Activated effector memory CD4-positive, alpha-beta T cell treated with anti-CD3 and anti-CD28 coated beads, Interleukin-2, amount 50 U/mL, for 16 hours (primary cell): ENCODE measurements at places on chromosomes 11 and 22.

- no peak for DNase-seq
These were observed 538.8 kb upstream of the B3GAT1 start for GRCh38 chr11:134950692-134951304.

GRCh38 chr11:122649116-122649515 is 6.4 kb upstream of the UBASH3B start:
- no peak for DNase-seq

- DNase-seq = peak; percentile 86
These were observed 419 bp downstream of the ANKRD54 start for GRCh38 chr22:37843741-37844089.

DNA sequence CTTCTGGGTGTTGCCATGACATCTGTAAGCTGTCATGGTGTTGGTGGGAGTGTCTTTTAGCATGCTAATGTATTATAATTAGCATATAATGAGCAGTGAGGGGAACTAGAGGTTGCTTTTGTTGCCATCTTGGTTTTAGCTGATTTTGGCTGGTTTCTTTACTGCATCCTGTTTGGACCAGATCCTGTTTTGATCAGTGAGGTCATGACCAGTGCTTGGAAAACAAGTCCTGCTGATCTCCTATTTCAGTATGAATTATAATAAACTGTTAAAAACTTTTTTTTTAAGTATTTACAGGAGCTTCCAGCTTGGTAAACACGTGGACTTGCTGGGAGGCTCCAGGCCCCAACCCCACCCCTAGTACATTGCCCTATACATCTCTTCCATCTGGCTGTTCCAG is 30.5 kb upstream of the P4HA3 start:
- no peak for DNase-seq

GRCh38 chr11:37141707-37142106 is 543.7 kb upstream of the RAG2 start:
- no peak for DNase-seq

DNA sequence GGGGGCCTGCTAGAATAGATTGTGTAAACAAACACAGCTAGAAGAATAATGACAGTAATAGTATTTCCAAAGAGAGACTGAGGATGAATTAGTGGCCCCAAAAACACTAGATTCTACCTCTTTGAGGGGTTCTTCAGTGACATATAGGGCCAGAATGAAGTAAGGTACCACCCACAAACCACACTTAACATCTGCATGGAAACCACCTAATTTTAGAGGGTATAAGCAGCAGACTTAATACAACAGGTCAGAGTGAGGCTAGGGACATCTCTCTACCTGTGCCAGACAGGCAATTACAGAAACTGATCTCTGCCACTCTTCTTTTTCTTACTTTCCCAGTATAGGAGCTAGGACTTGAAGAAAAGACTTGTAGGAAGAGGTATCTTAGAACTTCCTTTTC is 20.1 kb downstream of the ELP4 start:
- no peak for DNase-seq

DNA sequence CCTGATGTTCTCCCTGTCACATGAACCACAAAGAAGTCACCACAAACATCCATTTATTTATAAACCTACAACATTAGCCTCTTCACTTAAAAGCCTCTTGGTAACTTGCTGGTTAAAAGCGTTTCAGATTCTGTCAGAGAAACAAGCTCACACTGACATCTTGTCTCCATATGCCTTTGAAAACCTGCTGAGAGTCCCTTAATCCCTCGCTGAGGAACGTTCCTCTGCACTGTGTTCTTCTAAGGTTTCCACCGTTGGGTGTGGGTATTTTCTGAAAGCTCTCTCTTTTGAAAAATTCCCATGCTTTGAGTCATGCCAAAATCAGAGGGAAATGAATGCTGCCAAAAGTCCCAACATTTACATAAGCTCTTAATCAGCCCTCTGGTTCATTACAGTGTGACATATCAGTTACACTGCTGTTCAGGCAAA is 149.8 kb downstream of the CCDC34 start:
- DNase-seq = no peak

DNA sequence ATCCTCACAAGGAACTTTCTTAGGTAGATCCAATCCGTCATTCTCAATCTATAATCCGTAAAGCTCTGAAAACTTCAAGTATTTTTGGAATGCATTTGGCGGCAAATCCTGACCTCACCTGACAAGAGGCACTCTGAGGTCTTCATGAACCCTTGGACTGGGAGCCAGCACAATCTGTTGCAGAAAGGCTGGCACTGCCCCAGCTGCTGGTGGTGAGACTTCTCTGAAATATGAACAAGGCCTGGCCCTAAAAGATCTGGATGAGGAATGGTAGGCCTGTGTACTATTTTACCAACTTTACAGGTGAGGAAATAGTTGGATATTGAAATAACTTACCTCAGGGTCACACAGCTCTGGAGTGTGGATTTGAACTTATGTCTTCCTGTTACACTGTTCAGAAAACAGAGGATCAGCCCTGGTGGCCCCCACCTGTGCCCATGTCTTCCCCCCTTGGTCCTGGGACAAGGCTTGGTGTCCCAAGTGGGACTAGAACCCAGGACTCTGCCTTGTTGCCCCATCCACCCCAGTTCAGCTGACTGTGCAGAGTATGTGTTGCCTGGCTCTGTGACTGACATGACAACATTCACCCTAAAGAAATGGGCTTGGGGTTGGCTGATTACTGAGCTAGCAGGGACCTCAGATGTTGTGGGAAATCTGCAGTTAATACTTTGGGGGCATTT is 471.4 kb downstream of the MN1 start:
- no peak for DNase-seq

- peak; percentile 68 for DNase-seq
These were observed 29.2 kb downstream of the SC5D start for GRCh38 chr11:121321614-121322243.

DNA sequence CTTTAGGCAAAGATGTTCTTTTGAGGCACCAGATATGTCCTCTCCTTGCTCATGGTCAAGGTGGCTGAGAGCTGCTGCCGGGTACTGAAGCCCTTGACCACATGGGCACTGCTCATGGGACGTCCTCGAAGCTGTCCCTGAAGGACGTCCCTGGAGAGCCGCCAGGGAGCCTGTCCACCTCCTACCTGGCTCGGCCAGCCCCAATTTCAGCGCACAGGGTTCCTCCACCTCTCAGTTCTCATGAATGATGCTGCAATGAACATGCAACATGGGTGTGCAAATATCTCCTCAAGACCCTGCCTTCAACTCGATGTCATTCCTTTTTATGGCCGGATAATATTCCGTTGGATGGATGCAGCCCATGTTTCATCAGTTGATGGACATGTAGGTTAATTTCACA is 24.4 kb upstream of the TOLLIP start:
- DNase-seq = no peak
